ENCODE measurements at places on chromosomes 12 and 14.

GRCh38 chr14:102964152-102964730 is 41.8 kb downstream of the AMN start:
- no peak for DNase-seq

DNA sequence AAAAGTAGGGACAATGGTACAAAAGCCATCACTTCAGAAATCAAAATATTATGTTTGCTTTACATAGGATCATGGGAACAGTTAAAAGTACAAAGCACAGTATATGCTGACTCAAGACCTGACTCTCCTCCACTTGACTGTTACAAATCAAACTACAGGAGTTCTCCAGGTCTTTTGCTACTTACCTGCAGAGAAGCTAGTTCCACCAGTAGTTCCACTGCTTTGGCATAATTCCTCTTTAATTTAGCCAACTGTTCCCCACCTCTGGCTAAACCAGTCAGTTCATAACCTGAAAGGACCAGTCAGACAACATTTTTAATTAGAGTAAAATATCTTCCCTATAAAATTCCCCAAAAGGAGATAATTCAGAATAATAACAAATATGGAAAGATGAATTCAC is 14.0 kb downstream of the ATP6V1D start:
- no peak for DNase-seq

DNA sequence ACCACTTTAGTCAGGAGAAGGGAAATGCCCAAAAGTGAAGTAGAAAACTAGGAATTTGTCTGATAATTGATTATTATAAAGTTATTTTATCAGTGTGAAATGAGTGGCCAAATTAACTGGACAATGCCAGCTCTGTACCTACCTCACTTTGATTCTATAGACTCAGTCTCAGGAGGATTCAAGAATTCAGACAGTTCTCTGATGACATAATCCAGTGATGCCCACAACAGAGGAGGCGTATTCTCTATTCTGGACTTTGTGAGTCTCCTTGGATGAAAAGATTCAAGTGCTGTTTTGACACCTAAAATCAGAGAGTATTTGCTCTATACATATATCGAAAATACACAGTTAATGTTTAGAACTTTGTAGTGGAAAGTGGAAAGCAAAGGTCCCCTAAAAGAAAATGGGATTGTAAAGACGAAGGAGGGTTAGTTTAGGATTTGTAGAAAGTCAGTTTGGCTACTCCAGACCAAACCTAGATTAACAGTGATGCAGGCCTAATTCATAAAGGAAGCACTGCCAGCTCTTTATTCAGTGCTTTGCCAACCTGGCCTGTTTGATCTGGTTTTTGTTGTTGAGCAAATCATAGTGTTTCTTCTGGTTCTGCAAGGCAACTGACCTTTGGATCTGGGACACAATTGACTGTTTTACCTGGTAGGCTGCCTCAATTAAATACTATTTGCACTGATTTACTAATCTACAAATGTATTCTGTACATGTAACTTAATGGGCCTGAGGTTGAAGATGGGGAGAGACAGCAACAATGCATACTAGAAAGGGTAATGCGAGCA is 67.4 kb downstream of the DAD1 start:
- no peak for DNase-seq

DNA sequence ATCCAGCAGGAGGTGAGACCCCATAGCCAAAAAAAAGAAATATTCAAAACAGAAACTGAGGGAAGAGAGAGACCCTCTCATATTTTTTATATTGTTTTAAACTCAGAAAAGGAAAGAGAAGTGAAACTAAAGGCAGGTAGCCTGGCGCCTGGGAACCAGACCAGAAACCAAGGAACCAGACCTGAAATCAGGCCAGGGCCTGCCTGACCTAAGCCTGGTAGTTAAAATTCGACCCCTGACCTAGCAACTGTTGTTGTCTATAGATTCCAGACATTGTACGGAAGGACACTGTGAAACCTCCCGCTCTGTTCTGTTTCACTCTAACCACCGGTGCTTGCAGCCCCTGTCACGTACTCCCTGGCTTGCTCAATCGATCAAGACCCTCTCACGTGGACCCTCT is 38.5 kb upstream of the CD163 start:
- DNase-seq: no peak

DNA sequence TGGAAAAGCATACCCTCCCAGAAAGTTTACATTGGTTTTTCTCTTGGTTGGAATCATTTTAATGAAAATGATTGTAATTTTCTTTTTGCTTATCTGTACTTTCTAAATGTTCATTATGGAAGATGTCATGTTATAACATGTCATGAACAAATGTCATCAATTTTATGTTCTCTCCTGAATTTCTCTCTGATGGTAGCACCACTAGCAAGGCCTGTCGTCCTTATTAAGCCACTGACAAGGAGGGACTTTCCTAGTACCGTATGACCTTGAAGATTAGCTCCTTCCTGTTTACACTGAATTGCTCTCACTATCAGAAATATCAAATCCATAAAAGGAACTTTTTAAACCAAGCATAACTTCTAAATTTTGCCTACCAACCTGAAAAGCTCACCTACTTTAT is 99.0 kb downstream of the ESR2 start:
- no peak for DNase-seq

- peak; percentile 60 for DNase-seq
Observed at GRCh38 chr12:55707841-55708694, at the start of gene ITGA7. Gene ITGA7, minus strand, starts transcription at chr12:55707904. Its CDS starts 222 bp downstream, at chr12:55707682.

GRCh38 chr14:89720741-89721729 is 233.5 kb downstream of the EFCAB11 start:
- DNase-seq: no peak

GRCh38 chr14:85634205-85634604 is 104.3 kb downstream of the FLRT2 start:
- DNase-seq: peak; percentile 62

GRCh38 chr14:66380143-66380542 is 106.0 kb upstream of the CCDC196 start:
- DNase-seq: no peak

DNA sequence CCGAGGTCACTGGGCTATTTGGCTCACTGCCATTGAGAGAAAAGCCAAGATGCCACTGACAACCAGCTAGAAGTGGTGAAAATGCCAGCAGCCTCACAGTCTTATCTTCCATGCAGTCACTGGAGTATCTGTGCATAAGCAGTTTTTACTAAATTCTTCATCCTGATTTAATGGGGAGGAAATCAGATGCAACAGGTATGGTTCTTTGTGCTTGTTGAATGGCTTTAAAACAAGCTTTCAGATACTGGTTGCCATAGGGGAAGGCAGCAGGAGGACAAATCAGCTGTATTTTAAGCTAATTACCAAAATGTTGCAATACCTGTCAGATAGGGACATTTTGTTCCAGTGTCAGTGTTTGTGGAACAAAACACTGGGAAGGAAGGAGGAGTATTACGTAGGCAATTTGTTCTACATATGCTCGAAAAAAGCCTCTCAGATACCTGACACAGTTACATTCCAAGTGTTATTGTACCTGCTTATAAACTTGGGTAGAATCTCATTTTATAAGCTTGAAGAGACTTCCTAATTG is 54.1 kb upstream of the ARHGAP5 start:
- no peak for DNase-seq
